ENCODE measurements at places on chromosomes 4 and X. TPM values are rescaled to one million over a fixed set of nuclear protein-coding genes. Genes with fewer than 3 reads are reported as not detected.

FREM3 gene
- not detected for total RNA-seq

HSFX4 gene
- total RNA-seq = not detected

TMEM47 gene
- total RNA-seq = 25.2 TPM

CRMP1 gene
- total RNA-seq = 23.8 TPM

IL15 gene
- total RNA-seq = 4.2 TPM
